ENCODE measurements at places on chromosomes 5 and 9. TPM values are rescaled to one million over a fixed set of nuclear protein-coding genes. Genes with fewer than 3 reads are reported as not detected.

DNA sequence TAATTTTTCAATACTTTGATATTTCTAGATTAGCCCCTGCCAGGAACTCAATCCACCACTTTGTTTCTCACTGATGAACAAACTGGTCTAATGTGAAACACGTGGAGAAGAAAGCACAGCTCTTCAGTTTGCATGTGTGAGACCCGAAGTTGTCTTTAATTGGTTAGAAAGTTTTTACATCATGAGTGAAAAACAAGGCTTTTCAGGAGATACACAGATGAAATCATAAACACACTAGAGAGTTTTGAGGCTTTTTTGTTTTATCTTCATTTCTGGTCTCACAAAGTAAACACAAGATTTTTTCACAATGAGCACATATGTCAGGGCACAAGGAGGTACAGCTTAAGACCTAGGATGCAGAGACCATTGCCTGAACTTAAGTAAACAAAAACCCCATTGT, 84.5 kb upstream of the MOCS2 start:
- DNase-seq, result no peak

Gene TBC1D2
- total RNA-seq, result 37.7 TPM

DNA sequence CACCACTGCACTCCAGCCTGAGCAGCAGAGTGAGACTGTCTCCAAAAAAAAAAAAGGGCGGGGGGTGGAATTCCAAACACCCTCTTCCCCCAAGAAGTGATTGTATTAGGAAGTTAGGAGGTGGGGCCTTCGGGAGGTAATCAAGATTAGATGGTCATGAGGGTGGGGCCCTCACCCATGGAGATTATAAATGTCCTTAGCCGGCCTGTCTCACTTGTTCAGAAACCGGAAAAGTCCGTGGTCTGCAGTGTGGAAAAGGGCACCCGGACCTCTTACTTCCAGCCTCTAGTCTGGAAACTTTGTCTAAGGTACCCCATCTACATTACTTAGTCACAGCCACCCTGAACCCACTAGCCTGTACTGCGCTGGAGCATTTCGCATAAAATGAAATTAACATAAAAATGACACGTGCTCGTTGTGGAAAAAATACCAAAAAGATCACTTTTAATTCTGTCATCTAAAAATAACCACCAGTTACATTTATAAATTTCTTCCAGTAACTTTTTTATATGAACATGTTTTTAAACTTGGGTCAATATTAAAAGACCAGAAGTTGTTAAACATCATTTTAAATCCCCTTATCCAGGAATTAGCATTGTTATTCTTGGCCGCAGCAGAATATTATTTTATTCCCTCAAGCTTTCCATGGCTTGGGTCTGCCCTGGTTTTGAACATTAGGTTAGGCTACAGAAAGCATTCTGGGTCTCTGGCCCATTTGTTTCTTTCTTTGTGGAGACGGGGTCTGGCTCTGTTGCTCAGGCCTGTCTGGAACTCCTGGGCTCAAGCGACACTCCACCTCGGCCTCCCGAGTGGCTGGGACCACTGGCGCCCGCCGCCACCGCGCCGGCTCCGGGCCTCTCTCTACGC, 1.2 kb upstream of the CKS2 start:
- DNase-seq, result peak; percentile 45

DNA sequence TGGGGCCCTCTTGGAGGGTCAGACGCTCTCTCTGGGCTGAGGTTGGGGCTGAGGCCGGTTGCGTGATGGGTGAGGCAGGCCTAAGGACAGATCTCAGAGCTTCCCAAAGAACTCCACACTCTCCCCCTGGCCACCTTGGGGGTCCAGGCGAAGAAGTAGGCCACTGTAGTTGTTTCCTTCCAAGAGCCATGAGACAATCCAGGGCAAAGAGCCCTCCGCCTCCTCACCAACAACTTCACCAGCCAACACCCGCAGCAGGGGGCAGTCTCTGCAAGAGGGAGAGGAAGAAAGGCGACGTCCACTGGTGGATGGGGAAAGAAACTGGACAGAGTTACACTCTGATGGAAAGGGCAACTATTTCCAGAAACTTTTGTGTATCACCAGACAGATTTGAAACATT, 10.7 kb downstream of the SLC35A4 start:
- peak; percentile 71 for DNase-seq

- no peak for DNase-seq
Measured at GRCh38 chr5:126354858-126355731, 68.1 kb upstream of the GRAMD2B start.

Gene PCDHA1
- total RNA-seq, result not detected

DNA sequence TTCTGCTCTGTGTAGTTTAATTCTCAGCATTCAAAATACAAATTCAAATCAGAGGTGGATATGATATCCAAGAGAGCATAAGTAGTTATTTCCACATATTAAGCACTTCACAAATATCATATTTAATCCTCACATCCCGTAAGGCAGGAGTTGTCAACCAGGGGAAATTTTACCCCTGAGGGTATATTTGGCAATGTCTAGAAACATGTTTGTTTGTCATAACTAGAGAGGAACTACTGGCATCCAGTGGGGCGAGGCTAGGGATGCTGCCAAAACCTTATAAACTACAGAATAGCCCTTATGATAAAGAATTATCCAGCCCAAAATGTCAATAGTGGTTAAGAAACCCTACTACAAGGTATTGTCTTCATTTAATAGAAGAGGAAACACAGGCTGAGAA, 619.4 kb downstream of the SLCO4C1 start:
- DNase-seq, result no peak

DNA sequence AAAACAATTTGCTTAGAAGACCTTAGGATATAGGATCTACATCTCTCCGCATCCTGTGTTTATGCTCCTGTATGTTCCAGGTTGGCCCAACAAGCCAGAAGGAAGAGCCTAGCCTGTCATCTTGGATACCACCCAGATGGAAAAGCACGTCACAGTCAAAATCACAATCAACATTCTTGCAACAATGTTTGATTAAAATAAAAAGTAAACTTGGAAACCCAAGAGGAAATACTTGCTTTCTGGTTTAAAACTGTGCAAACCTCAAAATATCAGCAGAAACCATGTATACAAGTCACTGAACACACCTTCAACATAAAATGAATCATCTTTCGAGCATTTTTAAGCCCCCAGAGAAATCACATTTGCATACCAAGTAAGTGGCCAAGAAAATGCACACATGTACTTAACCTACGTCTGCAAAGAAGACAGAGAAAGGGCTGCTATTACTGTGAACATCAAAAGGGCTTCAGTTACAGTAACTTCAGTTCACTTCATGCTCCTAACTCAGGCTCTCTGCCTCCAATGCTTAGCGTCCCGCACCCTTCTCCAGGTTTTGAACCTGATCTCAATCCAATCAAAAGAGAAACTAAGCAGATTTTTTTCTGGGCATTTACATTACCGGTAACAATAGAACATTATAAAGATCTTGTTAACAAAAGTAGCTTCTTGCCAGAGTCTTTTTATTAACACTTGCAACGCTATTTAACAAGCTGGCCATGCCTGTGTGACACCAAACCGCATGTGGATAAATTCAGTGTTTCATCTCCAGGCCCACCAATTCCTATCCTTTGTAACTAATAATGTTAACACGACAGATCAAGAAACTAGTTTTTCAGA, 1.3 kb downstream of the ENC1 start:
- DNase-seq, result no peak

Gene CYLC2
- total RNA-seq, result not detected

Gene XPA
- total RNA-seq, result 15.2 TPM

- DNase-seq, result no peak
Measured at GRCh38 chr5:125367702-125368101, 621.3 kb upstream of the ZNF608 start.

DNA sequence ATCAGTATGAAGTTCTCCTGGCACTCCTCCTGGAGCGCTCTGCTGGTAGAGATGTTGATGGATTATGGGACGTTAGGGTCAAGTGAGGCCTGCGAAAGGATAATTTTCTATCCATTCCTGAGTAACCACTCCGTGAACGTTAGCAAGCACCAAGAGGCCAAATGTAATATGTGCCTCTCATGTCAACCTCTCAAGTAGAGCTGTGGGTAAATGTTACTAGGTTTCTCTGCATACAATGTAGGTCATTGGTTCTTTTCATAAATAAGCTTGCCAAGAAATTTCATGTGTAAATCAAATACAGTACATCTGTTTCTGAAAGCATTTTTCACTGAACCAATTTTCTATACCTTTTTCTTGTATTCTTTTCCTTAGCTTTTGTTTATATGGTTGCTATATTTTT, 126.3 kb downstream of the KDM4C start:
- DNase-seq, result no peak

DNA sequence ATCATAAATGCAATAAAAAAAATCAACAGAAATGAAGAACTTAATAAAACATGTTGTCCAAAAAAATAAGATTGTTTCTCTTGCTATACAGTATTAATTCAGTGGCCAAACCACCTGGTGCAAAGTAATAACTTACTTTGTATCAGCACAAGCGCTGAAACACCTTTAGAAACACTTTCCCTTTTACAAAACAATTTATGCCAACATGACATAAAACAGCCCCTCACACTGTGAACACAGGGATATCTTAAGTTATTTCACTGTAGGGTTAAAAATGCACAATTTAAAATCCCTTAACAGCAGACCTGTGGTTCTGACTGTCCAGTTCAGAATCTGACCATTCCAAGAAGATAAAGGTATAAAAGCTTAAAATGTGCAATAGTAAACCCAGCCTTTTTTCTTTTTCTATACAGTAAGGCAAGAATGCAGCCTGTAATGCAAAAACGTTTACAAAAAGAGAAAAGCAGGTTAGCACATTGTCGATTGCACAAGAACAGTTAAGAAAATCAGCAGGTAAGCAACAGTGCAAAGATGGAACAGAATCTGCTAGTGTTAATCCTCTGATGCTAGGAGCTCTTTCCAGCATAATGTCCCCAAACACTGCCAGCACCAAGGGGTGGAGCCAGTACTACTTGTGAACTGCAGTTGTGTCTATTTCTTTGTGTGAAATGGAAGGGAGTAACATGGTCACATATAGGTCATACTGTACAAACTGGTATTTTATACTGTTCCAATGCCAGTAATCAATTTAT, 21.6 kb downstream of the RAB14 start:
- no peak for DNase-seq

- DNase-seq, result no peak
Measured at GRCh38 chr5:29516224-29516623, 1677.3 kb upstream of the CDH6 start.

Gene DND1
- total RNA-seq, result 1.5 TPM

- no peak for DNase-seq
Measured at GRCh38 chr9:22240619-22241018, 206.0 kb upstream of the DMRTA1 start.

Gene RNF38
- total RNA-seq, result 13.8 TPM

Gene FAM163B
- total RNA-seq, result not detected

- peak; percentile 23 for DNase-seq
Measured at GRCh38 chr5:116084287-116084691, 536 bp upstream of the COMMD10 start.

Gene SPATA31A3
- total RNA-seq, result not detected

Gene FBXW5
- total RNA-seq, result 486 TPM

DNA sequence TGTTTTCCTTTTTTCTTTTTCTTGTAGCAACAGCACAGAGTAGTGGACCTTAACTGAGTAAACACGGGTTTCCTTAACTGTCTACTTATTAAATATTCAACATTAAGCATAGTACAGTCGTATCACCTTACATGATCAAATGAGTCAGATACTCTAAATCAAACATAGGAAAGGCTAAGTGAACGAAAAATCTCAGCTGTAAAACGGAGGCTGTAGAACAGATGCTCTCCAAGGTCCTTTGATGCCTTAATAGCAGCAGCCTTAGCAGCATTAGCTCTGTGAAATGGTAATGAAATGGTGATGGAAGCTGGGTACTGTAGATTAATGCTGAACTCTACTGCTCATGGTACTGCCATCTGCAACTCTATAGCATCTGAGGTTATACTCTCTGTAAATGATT, 1433.3 kb upstream of the C9orf72 start:
- DNase-seq, result no peak

Gene RANBP17
- 10.2 TPM for total RNA-seq

Gene RAB14
- 48.5 TPM for total RNA-seq

DNA sequence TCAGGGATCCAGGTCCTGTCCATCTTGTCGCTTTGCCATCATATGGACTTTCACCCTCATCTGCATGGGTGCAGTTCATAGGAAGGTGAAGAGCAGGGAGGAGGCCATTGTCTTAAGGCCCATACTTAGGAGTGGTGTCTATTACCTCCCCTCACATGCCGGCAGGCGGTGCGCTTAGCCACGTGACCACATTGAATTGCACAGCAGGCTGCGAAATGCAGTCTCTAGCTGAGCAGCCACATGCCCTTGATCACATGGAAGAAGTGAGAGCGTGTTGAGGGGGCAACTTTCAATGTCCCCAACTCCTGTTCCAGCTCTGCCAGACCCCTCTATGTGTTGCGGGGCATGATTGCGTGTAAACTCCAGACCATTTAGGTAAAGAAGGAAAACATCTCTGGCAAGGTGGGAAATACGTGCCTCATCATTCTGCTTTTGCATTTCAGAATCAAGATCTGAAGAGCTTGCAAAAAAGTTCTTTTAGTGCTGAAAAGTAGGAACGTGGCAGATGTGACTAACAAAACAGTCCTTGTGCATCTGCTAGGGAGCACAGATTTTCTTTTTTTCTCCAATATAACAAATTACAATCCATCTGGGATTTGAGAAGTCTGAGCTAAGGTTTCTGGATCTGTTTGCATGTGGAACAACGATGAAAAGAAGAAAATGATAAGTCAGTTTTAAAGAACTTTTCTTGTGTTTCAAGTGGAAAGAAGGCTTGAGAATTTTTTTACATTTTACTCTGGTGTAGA, 34.4 kb downstream of the ROPN1L start:
- DNase-seq, result no peak

Gene UGT3A1
- total RNA-seq, result not detected

Data from transverse colon (tissue), 4 donors.